ENCODE measurements at places on chromosomes 7 and 10. TPM values are rescaled to one million over a fixed set of nuclear protein-coding genes. Genes with fewer than 3 reads are reported as not detected.

DNA sequence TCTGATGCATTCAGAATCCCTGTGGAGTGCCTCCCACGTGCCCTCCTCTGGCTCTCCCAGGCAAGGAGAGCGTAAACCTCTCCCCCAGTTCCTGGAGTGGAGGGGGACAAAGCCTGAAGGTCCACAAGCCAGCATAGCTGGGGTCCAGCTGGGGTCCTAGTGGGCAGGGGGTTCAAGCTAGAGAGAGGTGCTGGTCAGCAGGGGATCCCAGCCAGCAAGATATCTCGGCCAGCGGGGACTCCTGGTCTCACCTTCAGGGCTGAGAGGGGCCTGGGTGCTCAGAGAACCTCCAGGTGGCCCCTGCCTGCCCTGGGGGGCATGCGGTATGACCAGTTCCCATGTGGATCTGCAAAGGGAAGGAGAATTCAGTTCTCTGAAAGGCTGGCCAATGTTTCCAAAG, 413.7 kb downstream of the TCERG1L start:
- no peak for DNase-seq

SNX10 gene
- total RNA-seq = 42.7 TPM

GRCh38 chr7:40899636-40900507, 765.1 kb downstream of the SUGCT start:
- no peak for DNase-seq

DNA sequence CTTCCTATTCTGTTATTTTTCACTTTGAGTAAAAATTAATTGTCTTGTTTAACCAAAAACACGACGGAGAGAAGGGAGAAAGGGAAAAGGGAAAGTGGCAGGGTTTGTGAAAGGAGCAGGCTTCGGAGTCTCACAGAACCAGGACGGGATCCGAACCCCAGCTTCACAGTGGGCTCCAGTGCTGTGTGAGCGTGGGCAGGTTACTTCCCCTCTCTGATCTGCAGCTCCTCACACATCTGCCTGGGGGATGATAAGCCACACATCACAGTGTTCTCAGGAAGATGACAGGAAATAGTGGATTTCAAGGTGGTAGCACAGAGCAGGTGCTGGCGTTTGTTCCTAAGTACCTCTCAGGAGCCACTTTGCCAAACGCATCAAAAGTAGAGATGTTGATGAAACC, 94.2 kb upstream of the GPR26 start:
- DNase-seq = no peak

GRCh38 chr10:67518756-67519155, 177.2 kb downstream of the CTNNA3 start:
- no peak for DNase-seq

Measured in activated CD8-positive, alpha-beta T cell treated with anti-CD3 and anti-CD28 coated beads, Interleukin-2, amount 10 ng/mL, durations not matched to agents 7 days and 5 days (primary cell).